ENCODE measurements at places on chromosomes 1 and 21. TPM values are rescaled to one million over a fixed set of nuclear protein-coding genes. Genes with fewer than 3 reads are reported as not detected.

SYT14 gene
- polyA plus RNA-seq = 10.3 TPM

IVL gene
- polyA plus RNA-seq = not detected

CD5L gene
- not detected for polyA plus RNA-seq

CD101 gene
- 4.0 TPM for polyA plus RNA-seq

ACTL8 gene
- not detected for polyA plus RNA-seq

ANGPTL3 gene
- not detected for polyA plus RNA-seq

Measured in Purkinje cell (primary cell).